CD4-positive, alpha-beta memory T cell (primary cell): ENCODE measurements at places on chromosomes 5 and 9.

DNA sequence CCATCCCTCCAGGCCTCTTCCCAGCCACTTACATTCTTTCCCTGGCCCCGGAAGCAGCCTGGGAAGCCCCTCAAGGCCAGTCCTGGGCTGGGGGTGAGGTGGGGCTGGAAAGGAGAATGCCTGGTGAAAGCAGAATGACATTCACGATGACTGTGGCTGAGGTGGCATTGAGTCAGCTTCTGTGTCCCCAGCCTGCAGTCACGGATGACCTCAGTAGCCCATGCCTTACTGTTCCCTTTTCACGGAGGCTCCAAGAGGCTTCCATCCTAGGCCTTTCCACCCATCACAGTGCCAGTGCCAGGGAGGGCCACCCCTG, 2.7 kb downstream of the PRDM12 start:
- no peak for DNase-seq

DNA sequence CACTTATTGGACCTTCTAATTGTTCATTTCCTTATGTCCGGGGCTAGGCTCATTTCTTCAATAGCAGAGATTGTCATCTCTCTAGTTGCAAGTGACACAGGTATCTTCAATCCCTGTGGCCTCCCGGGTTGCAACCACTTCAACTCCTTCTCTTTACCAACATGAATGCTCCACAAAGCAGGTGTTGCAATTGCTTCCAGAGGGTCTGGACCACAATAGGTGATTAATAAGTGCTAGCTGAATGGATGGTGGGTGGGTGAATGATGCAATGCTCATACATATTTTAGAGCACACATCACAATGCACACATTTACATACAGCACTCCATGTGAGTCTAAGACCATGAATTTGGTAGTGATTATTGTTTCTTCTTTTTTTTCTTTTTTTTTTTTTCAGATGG, 2.6 kb downstream of the CEMIP2 start:
- DNase-seq = no peak

- no peak for DNase-seq
Observed at GRCh38 chr5:20972419-20972925, 984.5 kb upstream of the CDH18 start.

DNA sequence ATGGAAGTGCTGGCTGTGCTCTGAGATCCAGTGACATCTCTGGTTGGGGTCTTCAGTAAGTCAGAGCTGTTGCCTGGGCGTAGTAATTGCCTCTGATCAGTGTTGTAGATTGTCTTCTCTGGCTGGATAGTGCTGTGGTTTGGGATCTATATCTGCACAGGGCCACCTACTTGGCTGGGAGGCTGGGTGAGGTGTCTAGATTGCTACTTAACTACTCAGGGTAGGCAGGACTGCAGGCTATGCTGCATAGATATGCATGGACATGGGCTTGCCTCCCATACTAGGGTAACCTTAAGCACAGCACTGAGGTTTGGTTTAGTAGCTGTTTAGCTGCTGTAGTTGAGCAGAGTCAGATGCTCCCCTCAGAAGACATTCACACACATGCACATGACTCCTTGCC, 181.0 kb downstream of the ADGRV1 start:
- DNase-seq = no peak

DNA sequence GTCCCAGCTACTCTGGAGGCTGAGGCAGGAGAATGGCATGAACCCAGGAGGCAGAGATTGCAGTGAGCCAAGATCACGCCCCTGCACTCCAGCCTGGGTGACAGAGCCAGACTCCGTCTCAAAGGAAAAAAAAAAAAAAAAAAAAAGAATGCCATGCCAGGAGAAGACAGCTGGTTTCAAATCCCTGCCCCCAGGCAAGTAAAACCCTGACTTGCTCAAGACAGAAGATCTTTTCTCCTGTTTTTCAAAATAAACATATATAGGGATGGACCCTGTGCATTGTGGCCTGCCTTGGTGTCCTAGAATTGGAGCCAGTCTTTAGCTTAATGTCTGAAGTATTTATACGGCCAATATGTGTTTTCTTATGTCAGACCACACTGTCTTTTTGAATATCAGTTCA, 177.1 kb downstream of the NR3C1 start:
- no peak for DNase-seq

DNA sequence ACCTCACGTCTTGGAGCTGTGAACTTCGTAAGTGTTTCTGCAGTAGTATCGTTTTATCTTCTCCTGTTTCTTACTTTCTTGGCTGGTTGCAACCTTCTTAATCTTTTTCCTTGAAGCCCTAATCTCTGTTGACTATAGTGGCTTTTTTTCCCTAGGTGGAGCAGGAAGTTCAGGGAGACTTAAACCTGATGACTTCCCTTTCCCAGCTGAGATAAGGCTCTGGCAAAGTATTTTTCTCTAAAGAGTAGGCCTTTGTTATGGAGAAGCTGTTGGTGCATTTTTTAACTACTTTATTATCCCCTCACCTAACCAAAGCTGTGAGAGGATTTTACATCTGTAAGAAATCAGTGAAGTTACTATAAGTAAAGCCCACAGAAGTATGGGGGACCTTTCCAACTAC, 723.1 kb upstream of the RIOK2 start:
- no peak for DNase-seq

- DNase-seq = peak; percentile 32
Observed at GRCh38 chr9:6827439-6828145, 69.8 kb downstream of the KDM4C start.

GRCh38 chr5:133914434-133914833, 54.0 kb downstream of the C5orf15 start:
- DNase-seq = no peak

GRCh38 chr5:74079971-74080556, 454.1 kb downstream of the ARHGEF28 start:
- no peak for DNase-seq

DNA sequence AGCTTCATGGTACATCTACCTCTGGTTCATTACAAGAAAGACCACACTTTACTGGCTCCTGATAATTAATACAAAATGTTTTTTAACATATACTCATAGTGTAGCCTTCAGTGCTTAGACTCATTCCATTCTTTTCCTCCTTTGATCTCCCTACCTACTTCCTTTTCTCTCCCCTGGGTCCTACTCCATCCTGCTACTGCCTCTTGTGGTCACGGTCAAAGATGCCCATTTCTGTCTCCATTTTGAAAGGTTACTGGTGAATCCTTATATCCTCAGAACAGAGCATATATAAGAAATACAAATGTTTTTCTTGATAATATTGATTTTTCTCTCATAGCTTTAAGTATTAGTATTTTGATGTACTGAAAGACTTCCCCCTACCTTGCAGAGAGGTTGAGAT, 375.9 kb downstream of the ARRDC3 start:
- DNase-seq = no peak

DNA sequence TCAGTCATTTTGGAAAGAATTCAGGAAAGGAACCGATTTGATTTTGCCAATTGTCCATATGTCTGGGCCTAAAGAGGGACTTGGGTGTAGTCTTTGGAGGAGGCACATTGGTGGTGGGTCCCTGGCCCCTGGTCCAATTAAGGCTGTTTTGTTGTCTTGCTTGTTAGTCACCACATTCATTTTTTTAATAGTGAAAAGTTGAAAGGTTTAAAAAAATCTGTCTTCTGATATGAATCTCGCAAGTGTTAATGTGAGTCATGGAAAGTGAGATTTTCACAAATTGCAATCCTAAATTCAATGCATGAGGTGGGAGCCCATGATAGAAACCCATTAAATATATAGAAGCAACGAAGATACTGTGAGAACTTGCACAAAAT, 165.9 kb upstream of the OTULINL start:
- no peak for DNase-seq

GRCh38 chr5:62306323-62306895, 403 bp downstream of the KIF2A start:
- DNase-seq = no peak

GRCh38 chr9:111966861-111967291, 70.3 kb downstream of the UGCG start:
- DNase-seq = no peak

DNA sequence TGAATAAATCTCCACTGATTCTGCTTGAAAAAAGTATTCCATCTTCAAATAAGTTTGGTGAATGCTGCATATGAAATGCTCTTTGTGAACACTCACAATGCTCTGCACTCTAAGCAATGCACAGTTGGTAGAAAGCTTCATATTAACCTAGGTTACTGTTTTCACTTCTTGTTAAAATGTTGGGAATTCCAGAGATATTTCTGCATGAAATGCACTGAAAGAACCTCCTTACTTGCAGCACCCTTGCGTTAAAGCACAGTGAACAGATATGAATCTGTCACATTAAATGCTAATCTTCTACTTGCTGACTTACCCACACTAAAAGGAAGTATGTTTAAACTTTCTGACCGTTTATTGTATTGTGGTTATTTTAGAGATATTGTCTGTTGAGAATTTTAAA, 584.1 kb upstream of the NUDT12 start:
- no peak for DNase-seq

DNA sequence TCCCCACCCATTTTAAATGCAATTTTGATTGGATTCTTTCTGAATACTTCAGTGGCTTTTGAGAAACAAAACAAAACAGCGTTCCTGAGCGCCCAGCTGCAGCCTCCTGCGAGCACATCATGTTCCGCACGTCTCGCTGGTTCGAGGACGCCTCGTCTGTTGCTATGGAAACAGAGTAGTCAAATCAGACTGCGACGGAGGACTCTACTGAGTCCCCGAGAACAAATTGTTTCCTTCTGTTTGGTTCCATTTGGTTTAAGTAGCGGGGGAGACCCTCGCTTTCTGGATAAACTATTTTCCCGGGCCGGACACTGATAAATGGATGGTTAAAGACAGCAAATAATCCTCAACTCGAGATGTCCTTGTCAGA, 69.0 kb downstream of the SLC28A3 start:
- peak; percentile 28 for DNase-seq

- no peak for DNase-seq
Observed at GRCh38 chr5:100110497-100110896, 424.7 kb upstream of the FAM174A start.

GRCh38 chr5:177591690-177592009, 353 bp upstream of the TMED9 start:
- DNase-seq = no peak

GRCh38 chr5:180439911-180440769, 54.0 kb upstream of the CNOT6 start:
- DNase-seq = no peak

DNA sequence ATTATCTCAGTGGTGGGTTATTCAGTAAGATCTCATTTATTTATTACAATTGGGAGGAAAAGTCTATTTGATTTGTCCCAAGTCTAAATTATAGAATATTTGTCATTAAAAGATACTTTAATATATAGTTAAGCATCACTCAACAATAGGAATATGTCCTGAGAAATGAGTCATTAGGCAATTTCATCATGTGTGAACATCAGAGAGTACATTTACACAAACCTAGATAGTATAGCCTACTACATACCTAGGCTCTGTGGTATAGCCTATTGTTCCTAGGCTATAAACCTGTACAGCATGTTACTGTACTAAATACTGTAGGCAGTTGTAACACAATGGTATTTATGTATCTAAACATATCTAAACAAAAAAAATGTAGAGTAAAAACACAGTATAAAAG, 135.0 kb upstream of the RASA1 start:
- no peak for DNase-seq
